ENCODE measurements at places on chromosomes 16 and 17.

GRCh38 chr16:49621241-49622083 lies 234.4 kb downstream of the ZNF423 start:
- DNase-seq: no peak

- DNase-seq: no peak
Measured at GRCh38 chr16:49542391-49542891, 168.8 kb downstream of the C16orf78 start.

DNA sequence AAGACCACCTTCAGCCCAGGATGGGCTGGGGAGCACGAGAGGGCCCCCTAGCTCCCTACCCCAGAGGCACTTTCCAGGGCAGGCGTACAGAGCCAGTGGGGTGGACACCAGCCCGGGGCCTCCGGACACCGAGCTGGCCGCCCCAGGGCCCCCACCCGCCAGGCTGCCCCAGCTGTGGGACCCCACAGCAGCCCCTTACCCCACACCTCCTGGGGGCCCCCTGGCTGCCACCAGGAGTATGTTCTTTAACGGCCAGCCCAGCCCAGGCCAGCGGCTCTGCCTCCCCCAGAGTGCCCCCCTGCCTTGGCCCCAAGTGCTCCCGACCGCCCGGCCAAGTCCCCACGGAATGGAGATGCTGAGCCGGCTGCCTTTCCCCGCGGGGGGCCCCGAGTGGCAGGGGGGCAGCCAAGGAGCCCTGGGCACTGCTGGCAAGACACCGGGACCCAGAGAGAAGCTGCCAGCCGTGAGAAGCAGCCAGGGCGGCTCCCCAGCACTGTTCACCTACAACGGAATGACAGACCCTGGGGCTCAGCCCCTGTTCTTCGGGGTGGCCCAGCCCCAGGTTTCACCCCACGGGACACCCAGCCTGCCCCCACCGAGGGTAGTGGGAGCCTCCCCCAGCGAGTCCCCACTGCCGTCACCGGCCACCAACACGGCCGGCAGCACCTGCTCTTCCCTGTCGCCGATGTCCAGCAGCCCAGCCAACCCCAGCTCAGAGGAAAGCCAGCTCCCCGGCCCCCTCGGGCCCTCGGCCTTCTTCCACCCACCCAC lies 24.3 kb upstream of the ZFPM1 start:
- DNase-seq: no peak

DNA sequence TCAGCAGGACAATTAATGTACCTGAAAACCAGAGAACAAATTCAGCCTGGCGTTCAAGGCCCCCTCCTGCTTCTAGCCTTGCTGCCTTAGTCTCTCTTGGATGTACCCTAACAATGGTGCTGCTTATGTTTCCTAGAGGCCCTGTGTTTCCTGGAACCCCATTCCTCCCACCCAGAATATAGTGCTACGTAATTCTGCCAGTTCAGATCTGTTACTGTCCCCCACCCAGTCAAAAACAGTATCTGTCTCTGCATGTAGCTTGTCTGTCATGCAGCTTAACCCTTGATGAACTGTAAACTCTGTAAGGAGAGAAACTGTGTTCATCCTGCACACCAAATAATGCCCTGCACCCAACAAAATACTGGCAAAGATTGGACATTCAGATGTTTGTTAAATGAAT lies 6.8 kb downstream of the MRTFB start:
- no peak for DNase-seq

- DNase-seq: no peak
Measured at GRCh38 chr16:27366687-27367460, 35.1 kb upstream of the IL21R start.

- DNase-seq: no peak
Measured at GRCh38 chr17:78684026-78684425, 98.0 kb downstream of the CYTH1 start.

GRCh38 chr16:69424935-69425784 lies 741 bp downstream of the CYB5B start:
- no peak for DNase-seq

GRCh38 chr16:53518550-53519416 lies 15.8 kb upstream of the AKTIP start:
- DNase-seq: no peak

- DNase-seq: no peak
Measured at GRCh38 chr17:56781906-56782305, 51.8 kb downstream of the C17orf67 start.

DNA sequence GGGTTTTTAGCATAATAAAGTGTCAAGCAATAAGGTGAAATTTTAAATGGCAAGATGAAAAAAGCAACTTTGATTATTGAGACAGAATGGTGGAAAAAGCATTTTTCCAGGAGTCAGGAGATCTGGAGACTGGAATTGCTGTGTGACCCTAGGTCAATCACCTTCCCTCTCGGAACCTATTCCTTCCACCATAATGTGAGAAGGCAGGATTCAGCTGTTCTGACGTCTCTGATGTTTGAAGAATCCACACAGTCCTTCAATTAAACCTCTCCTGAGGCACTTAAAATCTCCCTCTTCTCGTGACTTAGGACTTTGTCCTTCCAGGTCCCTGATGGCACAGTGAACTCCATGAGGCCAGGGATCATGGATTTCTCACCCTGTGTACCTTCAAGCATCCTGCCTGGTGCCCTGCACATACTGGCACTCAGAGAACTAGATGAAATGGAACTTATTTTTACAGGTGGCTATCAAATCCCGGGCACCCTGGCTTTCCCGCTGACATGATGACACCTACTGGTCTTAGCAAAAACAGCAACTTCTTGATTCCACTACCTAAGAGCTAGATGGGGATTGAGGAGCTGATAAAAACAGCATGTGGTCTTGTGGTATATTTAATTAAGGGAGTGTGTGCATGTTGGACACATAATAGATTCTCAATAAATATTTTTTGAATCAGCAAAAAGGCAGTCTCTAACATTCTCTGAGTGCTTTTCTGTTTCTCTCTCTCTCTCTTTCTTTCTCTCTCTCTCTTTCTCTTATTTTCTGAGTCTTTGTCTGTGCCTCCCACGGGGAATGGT lies 2.3 kb upstream of the CCDC182 start:
- DNase-seq: peak; percentile 80

GRCh38 chr16:58265480-58266052 lies 29.3 kb downstream of the PRSS54 start:
- no peak for DNase-seq

DNA sequence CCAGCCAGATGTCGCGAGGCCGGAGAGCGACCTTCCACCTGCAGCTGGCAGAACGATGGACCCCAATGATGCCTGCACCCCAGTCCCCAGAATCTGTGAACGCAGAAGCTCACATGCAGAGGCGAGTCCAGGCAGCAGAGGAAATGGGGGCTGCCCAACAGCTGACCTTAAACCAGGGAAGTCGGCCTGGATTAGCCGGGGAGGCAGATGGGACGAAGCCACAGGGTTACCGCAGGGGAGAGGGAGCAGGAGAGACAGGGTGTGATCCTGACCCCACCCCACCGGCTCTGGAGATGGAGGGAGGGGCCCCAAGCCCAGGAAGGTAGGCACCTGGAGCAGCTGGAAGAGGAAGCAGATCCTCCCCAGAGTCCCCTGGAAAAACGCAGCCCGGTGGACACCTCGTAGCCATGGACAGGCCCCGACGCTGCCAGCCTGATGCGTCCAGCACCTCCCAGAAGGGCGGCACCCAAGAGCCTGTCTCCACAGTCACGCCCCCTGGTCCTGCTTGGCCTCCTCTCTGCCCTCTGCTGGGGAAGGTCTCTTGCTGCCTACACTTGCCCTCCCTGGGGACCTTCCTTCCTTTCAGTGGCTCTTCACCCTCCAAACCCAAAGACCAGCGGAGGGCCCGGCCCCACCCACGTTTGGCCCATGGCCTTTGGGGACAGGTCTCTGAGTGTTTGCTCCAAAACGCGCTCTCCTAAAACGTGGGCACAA lies 37.3 kb downstream of the PIEZO1 start:
- DNase-seq: peak; percentile 99

DNA sequence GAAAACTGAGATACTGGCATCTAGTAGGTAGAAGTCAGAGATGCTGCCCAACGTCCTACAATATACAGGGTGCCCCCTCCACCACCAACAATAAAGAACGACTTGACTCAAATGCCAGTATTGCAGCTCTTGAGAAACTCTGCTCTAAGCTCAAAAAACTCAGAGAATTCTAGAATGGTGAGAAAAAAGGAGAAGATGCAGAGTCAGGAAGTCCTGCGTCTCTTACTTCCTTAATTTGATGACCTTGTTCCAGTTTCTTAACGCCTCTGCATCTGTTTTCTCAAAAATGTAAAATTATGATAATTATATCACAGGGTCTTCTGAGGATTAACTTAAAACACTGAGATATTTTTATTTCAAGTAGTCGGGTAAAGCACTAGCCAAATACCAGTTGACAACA lies 1.7 kb upstream of the HSBP1 start:
- no peak for DNase-seq

GRCh38 chr16:50667497-50668367 lies 13.4 kb downstream of the SNX20 start:
- no peak for DNase-seq

- no peak for DNase-seq
Measured at GRCh38 chr17:76539631-76540271, at the start of gene PRCD. Gene PRCD, plus strand, starts transcription at chr17:76540044. Its CDS starts 98 bp downstream, at chr17:76540142.

DNA sequence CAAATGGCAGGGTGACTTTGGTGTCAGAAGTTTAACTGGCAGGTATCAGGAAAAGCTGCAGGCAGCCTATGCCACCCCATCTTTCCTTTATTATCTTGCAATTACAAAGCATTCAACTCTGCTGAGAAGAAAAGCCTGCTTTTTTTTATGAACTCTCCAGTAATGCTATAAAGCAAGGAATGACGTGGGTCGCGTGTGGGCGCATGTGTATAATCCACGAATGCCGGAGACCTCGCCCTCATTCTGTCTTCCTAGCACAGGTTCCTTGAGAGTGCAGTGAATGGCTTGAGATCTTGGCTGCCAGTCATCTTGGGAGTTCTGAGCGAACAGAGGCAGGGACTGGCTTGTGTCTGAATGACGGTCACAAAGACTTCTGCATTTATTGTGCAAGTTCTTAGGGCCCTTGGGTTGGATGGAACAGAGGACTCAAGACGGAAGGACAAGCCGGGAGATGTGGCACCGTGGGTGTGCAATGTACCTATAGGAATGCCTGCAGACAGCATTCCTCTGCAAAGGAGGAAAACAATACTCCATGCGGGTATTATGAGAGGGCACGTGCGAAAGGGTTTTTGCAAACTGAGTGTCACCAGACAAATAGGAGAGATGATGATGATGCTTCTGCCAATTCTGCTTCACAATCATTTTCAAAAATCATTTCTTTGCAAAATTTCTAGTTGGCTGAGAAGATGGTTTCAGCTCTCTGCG lies 96.1 kb upstream of the ELAC2 start:
- DNase-seq: no peak
